CD8-positive, alpha-beta memory T cell (primary cell): ENCODE measurements at places on chromosomes 12 and 14. TPM values are rescaled to one million over a fixed set of nuclear protein-coding genes. Genes with fewer than 3 reads are reported as not detected.

- DNase-seq: no peak
Observed at GRCh38 chr12:73817161-73817560, 720.5 kb upstream of the ATXN7L3B start.

The MYH6 gene
- 0.09 TPM for total RNA-seq

The TBC1D30 gene
- total RNA-seq: 1.7 TPM

GRCh38 chr12:88921434-88921833, 341.2 kb upstream of the KITLG start:
- no peak for DNase-seq

The NYNRIN gene
- total RNA-seq: 0.04 TPM

- DNase-seq: no peak
Observed at GRCh38 chr12:28771968-28772367, 377.1 kb upstream of the FAR2 start.
